ENCODE measurements at places on chromosomes 7 and 10. TPM values are rescaled to one million over a fixed set of nuclear protein-coding genes. Genes with fewer than 3 reads are reported as not detected.

DNA sequence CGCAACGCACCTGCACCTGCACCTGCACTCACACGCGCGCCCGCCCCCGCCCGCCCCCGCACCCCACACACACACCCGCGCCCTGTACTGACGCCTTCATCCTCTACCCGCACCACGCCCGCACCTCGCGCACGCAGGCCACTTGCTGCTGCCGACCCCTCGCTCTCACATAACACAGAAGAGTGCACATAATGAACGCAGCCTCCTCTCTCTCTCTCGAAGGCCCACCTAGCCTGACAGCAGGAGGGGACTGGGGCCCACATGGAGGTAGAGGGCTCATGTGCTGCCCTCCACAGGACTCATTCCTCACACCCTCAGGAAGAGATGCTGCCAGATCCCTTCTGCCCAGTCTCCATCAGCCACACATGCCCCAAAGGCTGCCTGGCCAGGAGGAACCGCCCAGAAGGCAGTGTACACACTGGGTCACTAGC is 432 bp upstream of the CAMK2B start:
- no peak for DNase-seq

The ATP6V0A4 gene
- total RNA-seq: not detected

DNA sequence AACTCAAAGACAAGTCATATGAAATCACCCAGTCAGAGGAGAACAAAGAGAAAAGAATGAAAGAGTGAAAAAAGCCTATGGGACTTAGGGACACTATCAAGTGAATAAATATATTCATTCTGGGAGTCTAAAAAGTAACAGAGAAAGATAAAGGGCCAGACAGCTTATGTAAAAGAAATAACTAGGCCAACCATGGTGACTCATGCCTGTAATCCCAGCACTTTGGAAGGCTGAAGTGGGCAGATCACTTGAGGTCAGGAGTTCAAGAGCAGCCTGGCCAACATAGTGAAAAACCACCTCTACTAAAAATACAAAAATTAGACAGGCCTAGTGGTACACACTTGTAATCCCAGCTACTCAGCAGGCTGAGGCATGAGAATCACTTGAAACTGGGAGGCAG is 154.7 kb upstream of the TMEM106B start:
- no peak for DNase-seq

DNA sequence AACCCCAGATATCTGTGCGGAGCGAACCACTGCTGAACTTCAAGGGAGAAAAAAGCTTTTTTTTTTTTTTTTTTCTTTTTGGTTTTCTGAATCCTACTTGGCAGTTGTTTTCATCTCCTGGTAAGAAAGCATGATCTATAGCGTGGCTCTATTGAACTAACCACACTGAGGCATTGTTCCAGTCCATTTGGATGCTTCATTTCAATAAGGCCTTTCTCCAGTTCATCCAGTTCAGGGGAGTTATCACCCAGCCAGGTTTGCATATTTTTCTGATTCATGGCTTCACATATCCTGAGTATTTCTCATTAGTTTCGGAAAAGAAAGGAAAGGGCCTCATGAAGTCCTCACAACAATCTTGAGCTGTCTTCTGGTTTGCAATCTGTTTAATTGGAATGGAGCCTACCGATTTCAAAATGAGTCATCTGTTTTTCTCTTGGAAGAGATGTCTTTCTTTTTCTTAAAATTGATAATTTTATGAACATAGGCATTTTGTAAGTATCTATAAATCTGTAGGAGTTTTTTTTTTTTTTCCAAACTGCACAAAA is 93.1 kb upstream of the STEAP4 start:
- no peak for DNase-seq

- peak; percentile 26 for DNase-seq
These were observed 26.5 kb downstream of the LMTK2 start for GRCh38 chr7:98133181-98133580.

DNA sequence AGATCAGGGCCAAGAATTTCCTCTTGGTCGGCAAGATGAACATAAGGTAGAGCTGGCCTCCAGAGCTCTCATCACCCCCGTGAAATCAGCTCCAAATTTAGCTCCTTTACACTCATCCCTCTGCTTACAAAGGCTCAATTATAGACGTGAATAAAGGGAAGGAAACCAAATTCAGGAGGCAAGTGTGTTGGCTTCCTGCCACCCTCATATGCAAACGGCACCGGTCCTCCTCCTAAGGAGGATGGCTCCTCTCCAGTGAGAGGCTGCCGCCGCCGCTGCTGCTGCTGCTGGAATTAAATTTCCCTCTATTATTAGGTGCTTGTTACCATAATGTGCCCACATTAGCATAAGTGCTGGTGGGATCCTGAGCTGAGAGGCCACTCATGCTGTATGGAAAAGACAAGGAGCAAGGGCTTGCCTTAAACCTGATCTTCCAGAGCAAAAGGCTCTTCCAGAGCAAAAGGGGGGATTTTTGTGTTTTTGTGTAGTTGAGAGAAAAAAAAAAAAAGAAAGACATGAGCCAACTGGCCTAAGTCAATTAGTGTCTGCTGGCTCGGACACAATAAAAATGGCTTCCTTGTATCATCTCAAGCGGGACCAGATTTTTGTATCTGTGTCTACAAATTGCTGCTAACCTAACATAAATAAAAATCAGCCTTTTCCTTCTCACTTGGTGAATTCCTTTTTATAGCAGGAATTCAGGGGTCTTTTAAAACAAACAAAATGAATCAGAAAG is 68.4 kb downstream of the CDHR3 start:
- DNase-seq: no peak

GRCh38 chr7:37645282-37646050 is 38.1 kb upstream of the GPR141 start:
- no peak for DNase-seq

GRCh38 chr7:132133501-132133900 is 442.8 kb downstream of the PLXNA4 start:
- DNase-seq: no peak

DNA sequence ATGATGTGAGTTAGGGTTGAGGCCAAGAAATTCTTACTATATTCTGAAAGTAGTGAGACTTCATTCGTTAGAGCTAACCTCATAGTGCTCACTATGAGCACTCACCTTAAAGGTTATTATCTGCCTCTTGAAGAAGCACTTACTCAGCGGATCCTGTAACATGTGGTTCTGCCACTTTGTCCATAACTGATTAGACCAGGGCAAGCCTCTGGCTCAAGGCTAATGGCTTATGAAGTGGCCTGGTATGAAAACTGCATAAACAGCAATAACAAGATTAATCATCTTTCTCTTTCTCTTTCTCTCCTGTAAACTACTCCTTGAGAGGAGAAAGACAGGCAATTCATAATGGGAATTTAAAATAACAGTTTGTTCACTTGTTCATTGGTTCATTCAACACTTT is 82.8 kb downstream of the MAPK8 start:
- no peak for DNase-seq

- no peak for DNase-seq
These were observed 412.6 kb downstream of the GFRA1 start for GRCh38 chr10:115860182-115861107.

The ZNF777 gene
- 11.8 TPM for total RNA-seq

GRCh38 chr7:105637755-105638154 is 56.5 kb upstream of the EFCAB10 start:
- no peak for DNase-seq

The GCC1 gene
- 22.0 TPM for total RNA-seq

DNA sequence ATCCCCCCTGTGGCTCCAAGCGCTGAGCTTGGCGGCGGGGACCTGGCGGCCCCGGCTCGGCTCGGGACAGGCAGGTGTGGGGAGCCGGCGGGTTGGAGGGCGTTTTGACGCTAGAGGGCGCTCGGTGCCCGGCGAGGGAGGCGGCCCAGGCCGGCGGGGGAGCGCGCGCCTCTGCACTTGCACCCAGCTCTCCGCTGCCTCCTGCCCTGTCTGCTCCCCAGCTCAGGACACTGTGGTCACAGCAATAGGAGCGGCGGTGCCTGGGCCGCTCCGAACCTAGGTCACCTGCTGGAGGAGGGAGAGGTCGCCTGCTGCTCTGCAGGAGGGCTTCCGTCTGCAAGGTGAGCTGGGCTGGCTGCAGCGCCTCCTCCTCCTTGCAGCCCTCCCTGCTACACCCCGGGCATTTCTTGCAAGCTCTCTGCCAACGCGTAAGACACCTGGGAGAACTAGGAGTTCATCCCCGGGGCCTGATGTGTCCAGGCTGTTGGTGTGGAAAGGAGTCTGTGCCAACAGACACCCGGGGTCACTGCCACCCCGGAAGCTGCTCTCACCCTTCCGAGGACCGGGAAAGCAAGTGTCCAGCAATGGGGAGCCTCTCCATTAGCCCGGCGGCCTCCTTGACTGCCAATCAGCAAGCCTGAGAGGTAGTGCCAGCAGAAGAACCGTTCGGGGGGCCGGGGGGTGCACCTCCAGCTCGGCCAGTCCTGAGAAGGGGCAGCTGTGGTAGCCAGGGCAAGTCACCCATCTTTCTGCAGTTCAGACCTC is 620.4 kb downstream of the GALNT17 start:
- DNase-seq: peak; percentile 36

- no peak for DNase-seq
These were observed 35.4 kb upstream of the TECTB start for GRCh38 chr10:112247791-112248190.

DNA sequence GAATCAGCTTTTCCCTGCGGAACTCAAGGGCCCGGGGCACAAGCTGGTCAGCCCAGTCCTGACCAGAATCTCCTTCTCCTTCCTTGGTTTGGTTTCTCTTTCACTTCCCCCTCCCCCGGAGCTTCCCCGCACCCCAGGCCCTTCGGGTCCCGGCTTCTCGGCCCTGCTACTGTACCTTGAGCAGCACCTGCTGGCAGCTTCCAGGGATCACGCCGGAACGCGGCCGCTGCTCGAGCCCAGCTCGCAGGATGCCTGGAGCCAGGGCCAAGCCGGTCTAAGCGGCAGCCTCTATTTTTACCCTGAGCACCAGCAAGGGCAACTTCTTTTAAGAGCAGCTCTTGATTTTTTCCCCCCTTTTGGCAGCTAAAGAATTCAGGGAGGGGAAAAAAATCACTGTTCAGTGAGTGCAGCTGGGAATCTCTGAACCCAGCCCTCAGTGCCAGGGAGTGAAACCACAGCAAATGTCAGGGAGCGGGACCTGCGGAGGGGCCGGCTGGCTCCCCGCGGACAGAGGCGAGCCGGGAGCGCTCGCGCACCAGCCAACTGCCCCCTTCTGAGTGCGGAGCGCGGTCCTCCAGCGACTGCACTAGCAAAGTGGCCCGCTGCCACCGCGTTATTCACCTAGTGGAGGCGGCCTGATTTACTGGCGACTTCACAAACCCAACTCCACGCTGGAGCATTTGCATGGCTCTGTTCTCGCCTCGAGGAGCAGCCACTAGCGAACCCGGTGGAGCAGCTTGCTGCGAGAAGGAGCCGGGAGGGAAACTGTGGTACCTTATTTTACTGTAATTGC is 2.4 kb upstream of the INHBA start:
- DNase-seq: peak; percentile 65

- DNase-seq: no peak
These were observed 75.5 kb downstream of the PAPSS2 start for GRCh38 chr10:87734987-87735827.

DNA sequence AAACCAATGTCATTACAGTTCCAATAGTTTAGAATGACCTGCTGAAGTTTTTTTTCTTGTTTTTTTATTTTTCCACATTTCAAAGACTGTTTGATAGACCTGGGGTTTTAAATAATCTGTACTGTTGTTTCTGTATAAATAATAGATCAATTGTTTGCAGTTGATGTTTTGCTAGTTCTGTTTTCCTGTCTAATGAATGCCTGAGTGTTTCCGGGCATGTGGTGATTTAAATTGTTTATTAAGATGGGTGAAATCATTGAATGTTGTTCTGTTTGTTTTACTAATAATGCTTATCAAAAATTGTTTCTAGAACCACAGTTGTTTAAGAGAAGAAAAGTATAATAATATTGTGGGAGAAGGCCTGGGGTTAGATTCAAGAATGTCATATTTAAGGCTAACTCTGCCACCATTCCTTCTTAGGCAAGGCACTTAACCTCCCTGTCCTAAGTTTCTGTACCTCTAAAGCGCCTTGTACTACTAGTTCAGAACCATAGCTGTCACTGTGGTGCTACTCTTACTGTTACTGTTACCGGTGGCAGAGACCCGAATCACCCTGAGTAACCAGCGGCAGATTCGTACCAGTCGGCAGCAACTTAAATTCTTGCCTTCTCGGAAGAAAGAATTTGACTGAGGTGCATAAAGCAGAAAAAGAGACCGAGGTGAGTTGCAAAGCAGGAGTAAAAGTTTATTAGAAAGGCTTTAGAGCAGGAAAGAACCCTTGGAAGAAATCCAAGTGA is 1014.1 kb downstream of the REEP3 start:
- no peak for DNase-seq

The SEC61G gene
- total RNA-seq: 159 TPM

DNA sequence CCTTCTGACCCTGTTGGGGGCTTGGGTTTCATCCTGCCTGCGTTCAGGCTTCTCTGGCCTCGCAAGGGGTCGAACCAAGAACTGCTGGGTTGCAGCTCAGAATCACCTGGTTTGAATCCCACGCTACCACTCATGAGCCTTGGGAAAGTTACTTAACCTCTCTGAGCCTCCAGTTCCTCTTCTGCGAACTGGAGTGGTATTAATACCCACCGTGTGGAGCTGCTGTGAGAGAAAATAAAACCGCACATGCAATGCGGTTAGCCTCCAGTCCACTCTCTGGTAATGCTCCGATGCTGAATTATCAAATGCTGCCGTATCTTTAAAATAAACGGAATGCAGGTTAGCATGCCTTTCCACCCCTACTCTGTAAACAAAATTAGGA is 171.9 kb downstream of the ARHGAP12 start:
- DNase-seq: no peak

- no peak for DNase-seq
These were observed 30.4 kb downstream of the LAMB4 start for GRCh38 chr7:108099713-108100112.

- DNase-seq: no peak
These were observed 70.8 kb upstream of the ZMIZ1 start for GRCh38 chr10:78997635-78998618.

GRCh38 chr10:68870545-68871104 is 30.5 kb upstream of the DDX50 start:
- DNase-seq: no peak
